ENCODE measurements at places on chromosomes 3 and 15.

DNA sequence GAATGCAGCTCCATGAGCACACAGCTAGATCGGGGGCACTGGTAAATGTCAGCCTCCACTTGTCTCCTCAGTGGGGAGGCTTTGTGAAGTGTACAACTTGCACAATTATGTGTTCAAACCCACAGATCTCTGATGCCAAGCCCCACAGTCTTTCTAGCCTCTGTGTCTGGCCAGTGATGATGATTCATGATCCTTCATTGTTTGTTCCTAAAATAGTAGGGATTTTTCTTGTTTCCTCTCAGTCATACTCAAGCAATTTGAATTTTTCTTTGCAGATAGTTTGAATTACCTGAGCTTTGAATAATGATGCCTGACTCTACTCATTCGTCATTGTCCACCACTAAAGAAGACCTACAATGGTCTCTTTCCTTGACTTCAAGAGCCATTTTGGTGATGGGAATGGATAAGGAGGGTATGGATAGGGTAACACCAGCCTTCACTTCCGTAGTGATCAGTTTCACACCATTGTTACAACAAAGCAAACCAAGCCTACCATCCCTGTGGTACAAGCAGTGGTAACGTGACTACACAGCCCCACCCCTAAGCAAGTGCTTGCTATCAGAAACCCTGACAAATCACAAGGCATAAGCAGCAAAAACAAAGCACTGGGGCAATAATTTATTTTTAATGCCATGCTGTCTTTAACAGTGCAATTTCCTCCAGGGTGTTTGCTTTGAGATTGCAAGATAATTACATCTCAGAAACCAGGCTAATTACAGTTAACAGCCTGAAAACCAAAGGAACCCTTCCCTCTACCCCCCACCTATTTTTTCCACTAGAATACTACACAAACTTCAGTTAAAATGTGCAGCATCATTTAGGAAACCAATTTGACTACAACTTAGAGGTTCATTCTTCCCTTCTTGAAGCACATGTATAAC is 114.1 kb upstream of the PPP2R3A start:
- no peak for DNase-seq

- DNase-seq: no peak
Observed at GRCh38 chr3:4795905-4796304, 183.3 kb upstream of the BHLHE40 start.

DNA sequence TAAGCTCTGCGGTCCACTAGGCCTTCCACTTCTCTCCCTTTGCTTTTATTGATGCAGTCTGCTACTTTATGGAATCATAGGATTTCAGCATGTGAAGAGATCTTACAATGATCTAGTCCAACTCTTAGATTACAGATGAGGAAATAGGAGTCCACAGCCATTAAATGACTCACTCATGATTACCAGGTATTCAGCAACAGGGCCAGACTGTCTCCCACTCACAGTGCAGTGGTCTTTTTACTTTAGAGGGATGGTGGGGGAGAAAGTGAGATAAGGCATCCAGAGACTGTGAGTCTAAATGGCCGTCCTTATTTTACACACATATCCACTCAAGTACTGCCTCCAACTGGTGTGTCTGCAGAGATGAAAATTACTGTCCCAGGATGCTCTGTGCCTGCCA is 88.5 kb upstream of the SKOR1 start:
- no peak for DNase-seq

- DNase-seq: no peak
Observed at GRCh38 chr3:54360320-54360719, 238.0 kb downstream of the CACNA2D3 start.

DNA sequence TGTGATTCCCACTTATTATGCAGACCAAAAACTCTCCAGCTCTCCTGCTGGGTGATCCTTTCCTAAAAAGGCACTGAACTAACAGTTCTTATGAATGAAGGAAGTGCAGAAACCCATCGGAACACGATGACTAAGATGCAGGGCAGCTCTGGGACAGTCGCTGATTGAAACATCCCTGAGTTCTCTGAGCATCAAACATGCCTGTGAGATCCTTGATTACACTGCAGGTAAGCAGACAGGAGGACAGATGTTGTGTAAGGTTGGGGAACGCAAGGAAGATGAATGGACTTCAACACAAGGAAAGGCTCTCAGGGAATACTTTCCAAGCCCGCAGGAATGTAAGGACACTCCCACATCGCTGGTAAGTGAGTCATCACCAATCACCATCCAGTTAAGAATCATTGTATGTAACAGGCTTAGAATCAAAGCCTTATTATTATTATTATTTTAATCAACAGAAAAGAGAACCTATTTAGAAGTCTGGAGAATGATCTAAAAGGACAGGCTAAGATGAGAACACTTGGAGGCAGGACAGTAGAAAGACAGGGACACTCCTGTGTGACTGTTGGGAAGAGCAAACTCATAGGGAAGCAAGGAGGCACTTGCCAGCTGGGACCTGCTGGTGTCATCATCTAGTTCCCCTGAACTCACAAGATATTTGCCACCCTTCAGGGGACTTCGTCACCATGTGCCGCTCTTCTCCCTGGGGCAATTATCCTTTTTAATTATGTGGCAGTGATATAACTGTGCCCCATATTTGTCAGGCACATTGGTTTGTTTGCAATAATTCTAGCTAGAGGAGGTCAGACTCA is 26.0 kb downstream of the TMEM158 start:
- no peak for DNase-seq

- DNase-seq: no peak
Observed at GRCh38 chr3:19769694-19770093, 164.3 kb downstream of the EFHB start.

DNA sequence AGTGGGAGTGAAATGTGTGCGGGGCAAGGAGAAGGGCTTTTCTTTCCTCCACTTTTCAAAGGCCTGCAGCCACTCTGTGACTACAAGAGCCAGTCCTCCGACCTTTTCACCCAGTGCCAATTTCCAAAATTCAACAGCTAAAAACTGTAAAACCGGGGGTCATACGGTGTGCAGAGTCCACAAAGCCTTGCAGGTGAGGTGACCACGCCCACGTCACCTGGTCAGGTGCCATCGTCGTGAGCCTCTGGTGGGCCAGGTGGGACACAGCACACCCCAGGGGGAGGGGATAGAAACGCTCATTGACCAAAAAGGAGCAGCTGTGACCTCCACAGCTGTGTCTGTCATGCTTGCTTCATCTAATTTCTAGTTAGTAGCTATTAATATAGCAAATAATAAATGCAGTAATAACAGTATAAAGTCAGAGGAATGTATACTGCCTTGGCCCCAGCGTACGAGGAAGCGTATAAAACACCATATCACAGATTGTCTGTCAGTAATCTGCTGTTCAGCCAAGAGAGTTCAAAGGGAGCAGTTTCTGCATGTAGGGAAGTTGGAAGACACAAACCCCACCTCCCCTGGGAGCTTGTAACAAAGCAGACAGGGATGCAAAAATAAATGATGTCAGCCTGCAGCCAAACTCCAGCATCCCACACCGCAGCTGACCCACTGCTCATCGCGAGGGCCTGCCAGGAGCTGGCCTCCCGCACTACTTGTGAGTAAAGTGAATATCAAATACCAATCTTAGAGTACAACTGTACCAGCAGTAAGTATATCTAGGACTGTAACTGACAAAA is 86.7 kb downstream of the VGLL4 start:
- no peak for DNase-seq

DNA sequence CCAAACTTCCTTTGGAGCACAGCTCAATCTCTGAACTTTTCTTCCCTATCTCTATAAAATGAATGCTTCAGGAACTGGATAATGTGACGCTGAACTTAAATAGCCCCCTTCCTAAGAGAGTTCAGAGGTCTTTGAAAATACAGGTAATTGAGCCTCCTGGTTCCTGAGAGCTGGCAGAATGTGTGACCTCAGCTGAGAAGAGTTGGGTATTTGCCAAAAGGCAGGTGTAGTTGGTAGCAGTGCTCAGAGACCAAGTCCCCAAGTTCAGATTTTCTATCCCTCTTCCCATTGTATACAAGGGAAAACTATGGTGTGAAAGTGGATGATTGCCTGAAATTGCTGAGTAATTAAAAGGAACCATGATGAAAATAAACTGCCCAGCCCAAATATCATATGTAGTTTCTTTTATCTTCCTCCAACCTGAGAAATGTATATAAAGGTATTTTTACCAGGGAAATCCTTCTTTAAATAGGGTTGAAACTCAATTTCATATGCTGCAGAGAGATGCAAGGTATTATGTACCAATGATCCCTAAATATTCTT is 154.6 kb upstream of the ICE2 start:
- no peak for DNase-seq

GRCh38 chr3:18126772-18127171 is 298.4 kb downstream of the SATB1 start:
- DNase-seq: no peak

DNA sequence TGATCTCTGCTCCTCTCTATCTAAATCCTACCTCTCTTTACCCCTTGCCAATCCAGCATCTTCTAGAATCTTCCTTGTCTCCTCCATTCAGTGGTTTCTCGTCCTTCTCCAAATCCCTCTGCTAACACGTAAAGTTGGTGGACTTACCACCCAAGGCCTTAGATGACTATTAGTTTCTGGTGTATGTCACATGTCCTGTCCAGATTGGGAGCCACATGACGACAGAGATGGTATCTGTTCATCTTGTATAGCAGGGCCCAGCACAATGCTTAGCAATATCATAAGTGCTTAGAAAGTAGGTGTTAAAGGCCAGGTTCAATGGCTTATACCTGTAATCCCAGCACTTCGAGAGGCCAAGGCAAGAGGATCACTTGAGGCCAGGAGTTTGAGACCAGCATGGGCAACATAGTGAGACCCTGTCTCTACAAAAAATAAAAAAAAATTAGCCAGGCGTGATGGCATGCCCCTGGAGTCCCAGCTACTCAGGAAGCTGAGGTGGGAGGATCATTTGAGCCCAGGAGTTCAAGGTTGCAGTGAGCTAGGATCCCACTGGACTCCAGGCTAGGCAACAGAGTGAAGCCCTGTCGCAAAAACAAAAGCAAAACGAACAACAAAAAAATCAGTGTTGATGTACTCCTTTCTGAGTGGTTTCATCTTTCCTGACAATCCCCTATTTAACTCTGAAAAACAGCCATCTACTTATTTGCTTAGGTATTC is 81.8 kb downstream of the HMG20A start:
- no peak for DNase-seq

DNA sequence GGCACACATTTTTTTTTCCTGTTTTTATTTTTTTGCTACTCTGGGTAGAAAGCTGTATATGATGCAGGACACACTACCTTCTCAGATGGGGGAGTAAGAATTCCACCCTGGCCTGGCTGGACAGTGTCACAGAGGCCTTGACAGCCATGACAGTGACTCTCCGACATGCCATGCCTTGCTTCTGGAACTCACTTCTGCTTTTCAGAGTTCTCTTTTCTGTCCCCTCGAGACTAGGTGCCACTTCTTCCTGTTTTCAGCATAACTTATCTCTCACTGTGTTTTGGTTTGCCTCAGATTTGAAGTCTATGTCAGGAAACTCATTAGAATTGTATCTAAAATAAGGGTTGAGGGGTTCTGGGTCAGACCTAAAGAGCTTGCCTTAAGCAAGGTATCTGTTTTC is 69.1 kb upstream of the SEC13 start:
- DNase-seq: no peak

GRCh38 chr3:8903191-8903590 is 60.1 kb downstream of the RAD18 start:
- DNase-seq: no peak

DNA sequence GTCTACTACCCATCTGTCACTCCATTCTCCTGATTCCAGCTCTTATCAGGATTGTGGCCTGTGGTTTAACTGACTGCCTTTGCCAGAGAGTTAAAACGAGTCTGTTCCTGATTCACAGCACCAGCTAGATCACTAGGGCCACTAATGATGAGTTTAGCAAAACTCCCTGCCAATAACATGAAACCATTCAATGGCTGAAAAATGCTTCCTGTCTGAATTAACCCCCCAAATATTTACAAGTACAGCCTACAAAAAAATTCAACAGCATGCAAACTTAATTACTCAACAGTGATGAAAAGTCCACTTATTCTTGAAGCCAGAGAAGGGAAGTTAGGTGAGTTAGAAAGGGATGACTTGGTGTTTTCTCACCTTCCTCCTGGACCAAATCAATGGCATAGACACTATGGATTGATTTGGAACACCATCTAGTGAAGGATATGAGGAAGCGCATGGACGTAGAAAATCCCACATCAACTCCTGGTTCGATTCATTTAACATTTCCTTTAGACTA is 141.4 kb downstream of the TGFBR2 start:
- no peak for DNase-seq

DNA sequence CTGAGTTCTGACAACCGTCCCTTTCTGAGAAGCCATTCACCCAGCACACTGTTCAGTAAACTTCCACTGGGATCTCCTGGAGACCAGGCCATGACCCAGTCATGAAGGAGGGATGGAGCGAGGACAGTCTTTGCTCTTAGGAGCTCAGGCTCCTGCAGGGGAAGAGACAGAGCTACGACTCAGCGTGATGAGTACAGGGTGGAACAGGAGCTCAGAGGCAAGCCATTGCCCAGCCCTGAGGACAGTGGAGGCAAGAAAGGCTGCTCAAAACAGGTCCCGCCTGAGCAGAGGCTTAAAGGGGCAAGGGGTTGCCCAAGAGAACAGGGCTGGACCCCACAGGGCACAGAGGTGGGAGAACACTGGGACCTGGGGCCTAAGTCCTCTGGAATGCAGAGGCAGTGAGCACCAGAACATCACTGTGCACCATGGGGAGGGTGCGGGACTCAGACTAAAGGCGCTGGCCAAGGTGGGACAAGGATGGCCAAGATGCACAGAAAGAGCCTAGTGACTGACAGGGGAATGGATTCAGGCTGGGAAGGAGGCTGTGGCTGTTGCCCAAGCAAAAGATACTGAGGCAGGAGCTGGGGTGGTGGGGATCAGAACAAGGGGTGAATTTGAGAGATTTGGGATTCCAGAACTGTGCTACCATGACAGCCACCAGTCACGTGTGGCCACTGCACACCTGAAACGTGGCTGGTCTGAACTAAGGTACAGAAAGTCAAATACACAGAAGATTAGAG is 25.8 kb downstream of the TMEM43 start:
- DNase-seq: no peak

GRCh38 chr15:20356444-20356910 is 185.1 kb downstream of the GOLGA6L6 start:
- peak; percentile 47 for DNase-seq

GRCh38 chr15:57377478-57377847 is 1.2 kb downstream of the CGNL1 start:
- DNase-seq: no peak
